ENCODE measurements at places on chromosomes 5 and 9. TPM values are rescaled to one million over a fixed set of nuclear protein-coding genes. Genes with fewer than 3 reads are reported as not detected.

Gene WDR36
- total RNA-seq, result 43.0 TPM

Gene C5orf22
- total RNA-seq, result 26.2 TPM

Gene KLF4
- 0.32 TPM for total RNA-seq

Gene RPS23
- 1,889 TPM for total RNA-seq

Gene DNAJC25
- 5.3 TPM for total RNA-seq

Gene WDR31
- 2.0 TPM for total RNA-seq

Gene SPATA9
- total RNA-seq, result not detected

Gene USP20
- total RNA-seq, result 107 TPM

Gene FSD1L
- total RNA-seq, result 5.2 TPM

Gene IRX4
- total RNA-seq, result not detected

Gene SPATA24
- total RNA-seq, result 4.4 TPM

Gene DDX31
- 18.3 TPM for total RNA-seq

Gene LHX6
- total RNA-seq, result not detected

Gene SMIM23
- total RNA-seq, result not detected

Gene NMUR2
- total RNA-seq, result not detected

Gene PLPP7
- not detected for total RNA-seq

Gene AMACR
- total RNA-seq, result 6.8 TPM

Gene SLC36A2
- not detected for total RNA-seq

Gene SLC1A3
- not detected for total RNA-seq

Gene SPATA31D4
- total RNA-seq, result not detected

Gene GLDC
- total RNA-seq, result 3.1 TPM

Gene CAVIN4
- 0.12 TPM for total RNA-seq

Gene C5orf52
- total RNA-seq, result not detected

Gene WNT8A
- total RNA-seq, result not detected

Gene DOCK8
- 266 TPM for total RNA-seq

Gene GARNL3
- total RNA-seq, result 0.88 TPM

Gene FGD3
- total RNA-seq, result 133 TPM

Gene DNM1
- 0.49 TPM for total RNA-seq

Gene RASGRF2
- total RNA-seq, result 10.8 TPM

Gene AGPAT2
- total RNA-seq, result 14.7 TPM

Gene ZFAND5
- 111 TPM for total RNA-seq

Gene TMEM215
- not detected for total RNA-seq

Gene PCSK1
- total RNA-seq, result not detected

Gene HMCN2
- total RNA-seq, result not detected

Gene PCDHGA7
- total RNA-seq, result 0.24 TPM

Gene CATSPER3
- total RNA-seq, result 1.5 TPM

Gene SLCO6A1
- not detected for total RNA-seq

Gene LECT2
- total RNA-seq, result not detected

Gene SDHA
- total RNA-seq, result 144 TPM
